ENCODE measurements at places on chromosomes 7 and 10.

DNA sequence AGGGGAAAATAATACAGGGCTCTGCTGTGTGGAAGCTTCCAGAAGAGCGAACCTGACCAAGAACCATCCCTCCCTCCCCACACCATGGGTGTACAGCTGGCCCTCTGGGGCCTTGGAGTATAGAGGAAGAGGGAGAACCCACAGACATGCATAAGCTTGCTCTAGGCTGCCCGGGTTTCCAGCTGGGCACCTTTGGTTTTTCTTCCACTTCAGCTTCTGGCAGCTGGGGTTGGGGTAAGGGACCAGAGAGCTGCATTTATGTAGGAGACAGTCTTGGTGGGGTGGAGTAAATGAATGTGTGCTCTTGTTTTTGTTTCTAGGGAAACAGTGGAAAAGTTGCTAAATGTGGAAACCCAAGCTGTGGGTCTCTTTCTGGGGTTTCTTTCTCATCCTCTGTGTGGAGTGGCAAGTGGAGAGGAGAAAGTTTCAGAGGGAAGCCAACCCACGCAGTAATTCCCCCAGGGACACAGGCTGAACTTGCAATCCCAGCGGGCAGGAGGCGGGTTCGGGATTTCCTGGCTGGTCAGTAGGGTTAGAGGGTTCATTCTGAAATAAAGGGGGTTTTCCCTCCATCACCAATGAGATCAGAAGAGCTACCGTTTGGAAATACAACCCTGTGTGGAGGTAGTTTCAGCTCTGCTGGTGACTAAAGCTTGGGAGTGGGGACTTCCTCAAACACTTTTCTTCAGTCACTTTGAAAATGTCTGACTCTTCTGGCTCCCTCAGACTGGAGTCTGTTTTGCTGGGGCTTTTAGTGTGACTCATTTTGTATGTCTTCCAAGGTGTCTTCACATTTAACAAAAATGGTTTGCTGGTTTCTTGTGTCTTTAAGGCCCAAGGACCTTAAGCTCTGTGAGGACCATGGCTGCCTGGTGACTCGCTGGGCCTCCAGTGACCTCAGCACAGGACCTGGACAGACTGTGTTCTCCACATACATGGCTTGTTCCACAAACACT is 22.2 kb upstream of the SRGN start:
- no peak for DNase-seq

DNA sequence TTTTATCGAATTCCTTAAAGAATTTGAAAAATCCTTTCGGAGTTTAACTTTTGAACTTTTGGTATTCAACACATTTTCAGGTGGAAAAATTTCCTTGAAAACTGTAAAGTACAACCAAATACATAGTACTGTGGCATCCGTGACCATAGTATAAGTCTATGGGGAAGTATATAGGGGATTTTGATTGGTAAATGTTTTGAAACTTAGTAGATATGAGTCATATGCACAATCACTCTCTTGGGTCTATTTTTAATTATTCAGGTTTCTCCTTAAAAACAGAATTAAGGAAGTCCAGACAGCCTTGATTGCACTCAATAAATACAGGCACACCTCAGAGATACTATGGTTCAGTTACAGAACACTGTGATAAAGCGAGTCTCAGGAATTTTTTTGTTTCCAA is 64.2 kb downstream of the AVL9 start:
- no peak for DNase-seq

DNA sequence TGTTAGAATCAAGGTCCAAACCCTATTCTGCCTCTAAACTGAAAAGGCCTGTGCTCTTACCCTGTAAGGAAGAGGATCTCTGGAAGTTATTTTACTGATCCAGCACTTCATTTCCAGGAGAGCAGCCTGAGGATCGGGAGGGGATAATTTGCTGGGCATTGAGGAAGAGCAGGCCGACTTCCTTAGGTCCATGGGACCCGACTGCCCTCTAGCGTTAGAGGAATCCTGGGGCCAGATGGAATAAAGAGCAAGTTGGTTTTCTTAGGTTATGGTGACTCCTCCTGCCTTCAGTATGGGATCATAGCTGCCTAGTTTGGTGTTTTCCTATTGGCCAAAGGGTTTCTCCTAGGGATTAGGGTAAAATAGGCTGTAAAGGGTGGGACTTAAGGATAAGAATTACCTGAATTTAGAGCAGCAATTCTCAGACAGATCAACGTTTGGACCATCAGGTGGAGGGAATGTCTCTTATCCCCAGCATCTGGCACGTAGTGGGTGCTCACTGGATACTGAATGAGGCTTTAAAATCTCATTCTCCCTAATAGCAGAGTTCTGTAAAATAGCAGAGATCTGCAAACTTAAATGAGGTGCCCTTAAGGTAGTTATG is 40.0 kb upstream of the SORBS1 start:
- peak; percentile 30 for DNase-seq

DNA sequence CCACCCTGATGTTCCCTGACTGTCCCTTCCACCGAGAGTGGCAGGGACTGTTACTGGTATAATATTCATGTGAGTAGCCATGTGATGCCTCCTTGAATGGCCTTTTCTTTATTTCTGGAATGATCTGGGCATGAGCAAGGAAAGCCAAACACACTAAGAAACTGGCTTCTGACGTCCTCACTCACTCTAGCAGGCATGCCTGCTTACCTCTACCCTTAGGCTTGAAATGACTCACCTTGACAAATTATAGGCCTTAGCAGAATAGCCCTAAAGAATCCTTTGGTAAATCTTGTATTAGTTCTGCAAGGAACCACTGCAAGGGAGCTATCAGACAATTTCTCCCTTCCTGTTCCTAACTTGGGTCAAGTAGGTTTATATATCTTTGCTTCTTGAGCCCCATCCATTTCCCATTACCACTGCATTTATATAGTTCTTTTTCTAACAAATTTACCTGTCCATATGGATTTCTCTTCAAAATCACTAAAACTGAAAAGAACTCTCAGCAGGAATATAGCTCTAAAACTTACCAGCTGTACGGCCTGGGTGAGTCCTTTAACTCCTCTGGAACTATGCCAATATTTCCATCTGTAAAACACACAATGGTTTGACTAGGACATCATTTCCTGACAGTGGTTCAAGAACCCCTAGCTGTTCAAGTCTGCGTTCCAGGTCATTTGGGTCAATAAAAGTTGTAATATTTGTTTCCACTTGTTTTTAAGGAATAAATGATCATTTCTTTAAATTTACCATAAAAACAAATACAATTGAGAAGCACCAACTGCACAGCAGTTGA is 13.0 kb upstream of the NDUFA5 start:
- DNase-seq = no peak

DNA sequence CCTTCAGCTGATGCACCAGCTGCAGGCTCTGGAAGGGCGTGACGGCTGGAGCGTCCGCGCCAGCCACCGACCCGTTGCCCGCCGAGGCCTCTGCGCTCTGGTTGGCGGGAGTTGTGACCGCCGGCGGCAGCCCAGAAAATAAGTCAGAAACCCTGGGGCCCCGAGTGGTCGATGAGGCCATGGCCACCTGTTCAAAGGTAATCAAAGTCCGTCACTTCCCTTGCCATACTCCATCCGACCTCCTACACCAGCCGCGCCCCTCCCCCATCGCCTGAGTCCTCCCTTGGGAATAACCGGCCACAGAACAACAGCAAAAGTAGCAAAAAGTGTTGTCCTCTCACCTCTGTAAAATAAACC is 406 bp downstream of the PRLHR start:
- no peak for DNase-seq

- no peak for DNase-seq
These were observed 84.4 kb downstream of the TNS3 start for GRCh38 chr7:47497367-47498096.

GRCh38 chr7:135684136-135684535 is 21.8 kb downstream of the STMP1 start:
- no peak for DNase-seq

DNA sequence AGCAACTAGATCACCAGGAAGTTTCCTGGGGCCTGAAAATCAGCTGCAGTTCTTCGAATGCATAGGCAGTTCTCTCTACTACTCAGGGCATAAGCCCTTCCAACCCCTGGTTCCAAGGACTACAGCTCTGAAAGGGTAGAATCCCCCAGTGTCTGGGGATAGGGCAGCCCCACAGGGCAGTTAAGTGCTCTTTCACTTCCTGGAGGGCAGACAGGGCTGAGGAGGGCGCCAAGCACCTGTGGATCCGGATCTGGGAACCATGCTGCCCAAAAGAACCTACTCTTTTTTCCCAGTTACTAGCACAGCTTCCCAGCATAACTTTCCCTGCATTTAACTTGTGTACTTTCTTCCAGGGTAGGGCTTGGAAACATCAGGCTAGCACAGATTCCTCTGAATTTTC is 41.1 kb downstream of the CXCL12 start:
- no peak for DNase-seq

DNA sequence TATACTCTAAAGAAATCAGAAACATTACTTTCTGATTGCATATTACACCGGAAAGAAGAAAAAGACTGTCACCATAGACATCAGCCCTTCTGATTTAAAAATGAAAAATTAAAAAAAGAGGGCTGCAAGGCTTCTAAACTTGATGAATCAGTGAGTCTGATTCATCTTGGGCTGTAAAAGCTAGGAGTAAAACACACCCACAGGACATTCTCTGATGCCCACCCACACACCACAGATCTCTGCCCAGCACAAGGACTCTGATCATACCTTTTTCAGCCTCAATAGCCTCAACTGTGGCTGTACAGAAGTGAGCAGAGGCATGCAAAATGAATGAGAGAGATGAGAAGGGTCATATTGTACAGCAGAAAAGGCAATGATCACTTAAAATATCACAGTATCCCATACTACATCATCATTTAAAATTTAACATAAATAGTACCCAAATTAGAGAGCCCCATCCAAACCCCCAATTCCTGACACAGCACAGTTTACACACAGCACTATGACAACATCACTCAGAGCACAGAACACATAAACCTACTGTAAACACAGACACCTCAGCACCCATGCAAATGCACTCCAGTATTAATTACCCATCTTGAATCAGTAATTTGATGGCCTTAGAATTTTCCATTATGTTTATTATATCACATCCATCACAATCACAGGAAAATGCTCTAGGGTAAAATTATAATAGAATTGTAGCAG is 6.4 kb upstream of the MSS51 start:
- peak; percentile 35 for DNase-seq

- no peak for DNase-seq
These were observed 129.9 kb upstream of the ZNF804B start for GRCh38 chr7:88629559-88629958.

DNA sequence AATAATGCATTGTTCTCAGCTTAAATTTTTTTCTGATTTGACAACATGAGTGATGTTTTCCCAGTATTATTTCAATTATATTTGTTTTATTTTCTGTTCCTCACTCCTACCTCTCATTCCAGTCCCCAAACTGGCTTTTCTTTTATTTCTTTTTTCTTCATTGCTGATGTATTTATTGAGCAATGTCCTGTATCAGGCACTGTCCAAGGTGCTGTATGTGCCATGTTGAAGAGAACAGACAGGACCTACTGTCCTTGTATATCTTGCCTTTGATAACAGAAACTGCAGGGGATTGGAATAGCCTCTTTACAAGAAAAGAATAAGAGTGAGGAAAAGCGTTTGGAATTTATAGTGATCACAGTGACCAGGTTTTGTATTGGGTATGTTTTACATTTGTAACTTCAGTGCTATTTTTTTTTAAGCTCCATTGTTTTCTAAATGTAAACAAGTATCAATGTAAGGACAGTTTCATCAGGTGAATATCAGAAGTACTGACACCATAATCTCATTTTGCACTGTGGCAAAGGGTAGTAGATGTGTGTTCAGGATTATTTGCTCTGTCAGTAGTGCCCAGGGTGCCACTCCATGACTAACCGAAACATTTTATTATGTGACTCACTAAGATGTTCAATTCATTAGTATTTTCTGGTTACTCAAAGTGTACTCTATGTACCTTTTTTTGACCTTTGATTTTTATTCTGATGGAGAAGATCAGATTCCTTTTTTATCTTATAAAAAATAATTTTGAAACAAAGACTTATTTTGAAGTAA is 15.6 kb upstream of the CLDN12 start:
- DNase-seq = no peak

- DNase-seq = peak; percentile 79
These were observed 708 bp upstream of the GPR85 start for GRCh38 chr7:113087071-113087998.

- no peak for DNase-seq
These were observed 294.2 kb upstream of the ZMIZ1 start for GRCh38 chr10:78774614-78774998.

GRCh38 chr10:74039561-74040145 is 41.7 kb downstream of the VCL start:
- DNase-seq = no peak

GRCh38 chr10:31353574-31353973 is 34.6 kb downstream of the ZEB1 start:
- peak; percentile 36 for DNase-seq

- DNase-seq = no peak
These were observed 997.9 kb upstream of the POT1 start for GRCh38 chr7:125927556-125927955.

GRCh38 chr10:102055647-102056419 is at the start of gene ARMH3:
Gene ARMH3 (minus strand): TSS chr10:102056173. CDS start chr10:102040114, 16,059 bp downstream.
- peak; percentile 91 for DNase-seq

GRCh38 chr7:158584407-158584806 is 3.2 kb downstream of the PTPRN2 start:
- no peak for DNase-seq

DNA sequence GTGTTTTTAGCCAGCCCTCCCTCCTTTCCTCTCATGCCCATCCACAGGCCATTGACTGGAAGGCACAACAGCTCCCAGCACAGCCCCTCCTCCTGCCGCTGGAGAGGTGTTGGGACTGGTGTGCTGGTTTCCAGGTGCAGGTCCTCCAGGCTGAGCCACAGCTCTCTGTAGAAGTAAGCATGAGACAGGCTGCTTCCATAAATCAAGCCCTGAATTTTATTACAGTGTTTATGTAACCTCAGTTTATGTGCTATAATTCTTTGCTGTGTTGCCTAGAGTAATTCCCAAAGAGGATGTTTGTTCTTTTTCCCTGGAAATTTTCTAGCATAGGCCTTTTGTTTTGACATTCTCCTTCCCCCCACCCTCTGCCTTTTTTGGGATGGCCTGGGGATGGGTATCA is 445.8 kb downstream of the AUTS2 start:
- DNase-seq = no peak

DNA sequence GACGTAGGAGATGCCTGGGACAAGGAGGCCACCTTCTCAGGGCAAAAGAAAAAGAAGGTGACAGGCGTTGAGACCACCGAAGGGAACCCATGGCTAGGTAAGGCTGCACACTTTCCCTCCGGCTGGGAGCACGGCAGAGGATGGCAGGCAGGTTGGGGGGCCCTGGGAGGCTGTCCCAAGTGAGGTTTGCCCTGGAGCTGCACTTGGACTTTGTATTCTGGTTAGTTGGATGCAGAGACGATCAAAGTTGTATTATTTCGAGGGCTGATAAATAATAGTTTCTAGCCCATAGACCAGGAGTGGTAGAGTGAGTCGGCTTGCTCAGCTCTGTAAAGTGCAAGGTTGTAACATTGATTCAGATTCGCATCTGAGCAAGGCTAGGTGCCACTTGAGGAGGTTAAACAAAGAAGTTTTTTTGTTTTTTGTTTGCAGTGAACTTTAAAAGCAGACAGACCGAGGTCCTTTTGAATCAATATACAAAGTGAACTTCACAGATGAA is 608 bp downstream of the ENTPD7 start:
- no peak for DNase-seq

DNA sequence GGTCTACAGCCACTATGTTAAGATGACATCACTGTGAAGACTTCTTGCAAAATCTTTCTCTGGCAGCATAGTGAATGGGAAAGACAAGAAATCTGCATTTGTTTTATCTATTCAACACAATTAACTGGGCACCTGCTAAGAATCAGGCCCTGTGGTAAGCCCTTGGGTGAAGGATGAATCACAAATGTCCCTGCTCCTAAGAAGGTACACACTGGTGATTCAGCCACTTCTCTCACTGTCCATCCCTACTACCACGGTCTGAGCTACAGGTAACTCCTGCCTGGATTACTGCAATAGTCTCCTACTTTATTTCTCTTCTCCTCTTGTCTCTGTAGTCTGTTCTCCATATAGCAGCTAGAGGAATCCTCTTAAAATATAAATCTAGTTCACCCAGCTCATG is 116.1 kb downstream of the HIBADH start:
- DNase-seq = no peak
